Ecto neural progenitor cell (in vitro differentiated cells): ENCODE measurements at places on chromosomes 4 and X.

DNA sequence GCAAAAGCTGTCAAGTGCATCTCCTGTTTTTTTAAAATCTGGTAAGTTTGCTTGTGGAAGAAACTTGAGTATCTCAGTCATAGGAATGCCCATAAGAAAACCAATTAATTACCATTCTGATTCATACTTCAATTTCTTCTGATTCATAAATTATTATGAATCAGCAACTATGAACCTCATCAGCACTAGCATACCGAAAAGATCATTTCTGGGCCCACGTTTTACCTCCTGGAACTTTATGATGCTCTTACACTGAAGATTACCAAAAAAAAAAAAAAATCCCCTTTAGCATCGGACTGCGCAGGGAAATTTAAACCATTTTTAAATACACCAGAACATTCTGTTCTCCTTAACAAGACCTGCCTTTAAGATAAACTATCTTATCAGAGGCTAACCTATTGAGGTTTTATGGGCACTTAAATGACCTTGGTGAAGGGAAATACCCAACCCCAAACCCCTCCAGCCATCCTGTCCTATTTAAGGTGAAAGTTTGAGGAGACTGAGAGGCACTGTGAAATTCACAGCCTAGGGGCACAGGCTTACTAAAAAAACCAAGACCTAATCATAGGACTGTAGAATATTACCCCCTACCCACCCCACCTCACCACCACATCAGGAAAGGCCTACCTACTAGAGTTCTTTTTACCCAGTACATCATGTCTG is 38.2 kb upstream of the ABCG2 start:
- DNase-seq, result no peak

DNA sequence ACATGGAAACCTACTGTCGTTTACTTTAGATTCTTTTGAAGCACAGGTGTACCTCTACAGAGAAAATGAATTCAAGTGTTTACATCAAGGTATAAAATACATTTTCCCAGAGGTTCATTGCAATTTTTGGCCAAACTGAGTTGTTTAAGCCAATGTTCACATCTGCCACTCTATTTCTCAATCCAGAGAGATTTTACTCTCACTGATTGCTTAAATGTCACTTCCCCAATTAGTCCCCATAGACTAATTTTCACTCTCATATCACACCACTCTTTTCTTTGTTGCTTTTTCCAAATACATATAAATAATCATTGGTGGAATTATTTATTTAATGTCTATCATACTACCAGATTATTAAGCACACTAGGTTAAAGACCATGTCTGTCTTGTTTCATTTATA is 271.8 kb downstream of the PPP3CA start:
- DNase-seq, result no peak

GRCh38 chrX:111103246-111103645 is 7.3 kb downstream of the PAK3 start:
- no peak for DNase-seq

GRCh38 chr4:189773909-189774308 is 166.8 kb upstream of the FRG1 start:
- DNase-seq, result no peak

DNA sequence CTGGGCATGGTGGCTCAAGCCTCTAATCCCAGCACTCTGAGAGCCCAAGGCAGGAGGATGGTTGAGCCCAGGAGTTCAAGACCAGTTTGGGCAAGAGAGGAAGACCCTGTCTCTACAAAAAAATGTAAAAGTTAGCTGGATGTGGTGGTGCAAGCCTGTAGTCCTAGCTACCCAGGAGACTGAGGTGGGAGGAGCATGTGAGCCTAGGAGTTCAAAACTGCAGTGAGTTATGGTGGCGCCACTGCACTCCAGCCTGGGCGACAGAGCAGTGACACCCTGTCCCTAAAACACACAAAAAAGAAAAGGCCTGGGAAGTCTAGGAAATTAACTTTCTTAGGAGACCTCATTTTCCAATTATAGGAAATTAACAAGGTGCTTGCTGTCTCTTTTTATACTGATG is 76.8 kb downstream of the JAKMIP1 start:
- DNase-seq, result peak; percentile 36

- DNase-seq, result no peak
Observed at GRCh38 chr4:61984260-61984909, 784.3 kb downstream of the ADGRL3 start.

- DNase-seq, result no peak
Observed at GRCh38 chr4:88919056-88919455, 137.9 kb downstream of the FAM13A start.

- no peak for DNase-seq
Observed at GRCh38 chrX:131187206-131187605, 101.9 kb downstream of the IGSF1 start.

- DNase-seq, result no peak
Observed at GRCh38 chr4:142817442-142817841, 28.7 kb downstream of the INPP4B start.

- DNase-seq, result no peak
Observed at GRCh38 chrX:112967903-112968302, 127.3 kb upstream of the AMOT start.

- no peak for DNase-seq
Observed at GRCh38 chrX:70026851-70027200, 22.9 kb downstream of the AWAT2 start.

DNA sequence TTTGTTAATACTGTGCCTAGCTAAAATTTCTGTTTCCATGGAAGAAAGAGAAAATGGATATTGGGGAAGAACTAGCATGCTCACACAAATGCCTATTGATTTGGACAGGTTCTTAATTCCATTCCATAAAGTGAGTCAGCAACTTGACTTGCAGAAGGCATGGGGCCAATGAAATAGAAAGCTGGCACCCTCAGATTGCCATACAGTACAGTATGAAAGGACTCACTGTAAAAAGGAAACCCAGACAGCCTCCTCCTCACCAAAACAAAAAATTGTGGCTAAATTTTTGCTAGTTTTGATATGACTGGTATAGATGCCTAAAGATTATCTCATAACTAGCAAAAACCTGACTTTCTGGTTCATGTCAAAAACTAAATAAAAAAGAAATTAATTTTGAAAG is 11.2 kb upstream of the TAB3 start:
- DNase-seq, result no peak

GRCh38 chr4:179372242-179372641 is 1930.0 kb upstream of the AGA start:
- no peak for DNase-seq

- no peak for DNase-seq
Observed at GRCh38 chr4:40886931-40887763, 137.4 kb downstream of the NSUN7 start.

DNA sequence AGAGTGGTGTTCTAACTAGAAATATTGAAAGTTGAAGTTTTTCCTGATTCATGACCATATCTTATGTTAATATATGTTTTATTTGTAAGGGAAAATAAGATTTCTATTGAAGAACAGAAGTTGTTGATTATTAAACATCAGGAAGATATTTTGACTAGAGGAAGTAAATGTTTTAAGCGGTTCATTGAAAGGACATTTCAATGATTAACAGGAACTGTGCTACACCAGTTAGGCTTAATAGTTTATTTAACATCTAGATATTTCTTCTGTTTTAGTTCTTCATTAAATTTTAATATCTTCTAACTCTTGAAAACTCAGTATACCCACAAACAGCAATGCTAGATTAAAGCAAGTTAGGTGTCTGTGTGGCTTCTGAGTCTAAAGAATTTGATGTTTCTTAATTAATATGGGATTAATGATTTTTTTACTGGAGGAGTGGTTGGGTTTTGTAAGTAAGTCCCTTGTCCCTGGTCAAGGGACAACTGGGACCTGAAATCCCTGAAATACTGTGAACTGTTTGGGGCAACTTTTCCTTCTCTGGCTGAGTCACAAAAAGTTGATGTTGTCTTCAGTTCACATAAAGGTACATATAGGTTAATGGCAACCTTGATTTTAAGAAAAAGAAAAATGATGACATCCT is 42.9 kb upstream of the CYP4V2 start:
- peak; percentile 14 for DNase-seq

DNA sequence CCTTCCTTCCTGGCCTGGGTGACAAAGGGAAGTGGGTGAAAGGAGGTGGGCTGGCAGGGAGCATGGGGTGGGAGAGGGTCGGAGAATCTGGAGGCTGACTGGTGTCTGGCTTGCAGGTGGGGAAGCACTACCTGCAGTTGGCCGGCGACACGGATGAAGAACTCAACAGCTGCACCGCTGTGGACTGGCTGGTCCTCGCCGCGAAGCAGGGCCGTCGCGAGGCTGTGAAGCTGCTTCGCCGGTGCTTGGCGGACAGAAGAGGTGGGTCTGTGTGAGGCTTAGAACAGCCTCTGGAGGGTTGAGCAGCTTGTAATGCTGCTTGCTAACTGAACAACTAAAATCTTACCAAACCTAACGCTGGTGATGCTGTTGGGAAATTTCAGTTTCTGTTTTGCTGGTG is 19.2 kb downstream of the WFS1 start:
- DNase-seq, result no peak

- no peak for DNase-seq
Observed at GRCh38 chrX:40056420-40056819, 41.3 kb downstream of the BCOR start.

DNA sequence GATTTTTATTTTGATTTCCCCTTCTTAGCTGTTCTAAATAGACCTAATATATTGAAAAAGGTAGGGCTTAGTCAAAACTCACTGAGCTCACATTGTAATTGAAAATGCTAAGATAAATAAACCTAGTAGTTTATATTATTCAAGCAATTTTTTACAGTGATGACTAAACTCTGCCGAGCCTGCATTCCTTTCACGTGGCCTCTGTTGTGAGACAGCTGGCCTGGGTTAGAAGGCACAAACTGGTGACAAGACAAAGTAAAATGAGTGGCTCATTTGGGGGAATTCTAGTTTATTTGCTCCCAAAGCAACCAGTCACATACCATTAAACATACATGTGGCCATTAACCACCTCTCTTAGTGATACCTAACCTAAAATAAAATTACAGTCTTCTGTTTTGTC is 169.4 kb upstream of the TEX13C start:
- DNase-seq, result no peak

DNA sequence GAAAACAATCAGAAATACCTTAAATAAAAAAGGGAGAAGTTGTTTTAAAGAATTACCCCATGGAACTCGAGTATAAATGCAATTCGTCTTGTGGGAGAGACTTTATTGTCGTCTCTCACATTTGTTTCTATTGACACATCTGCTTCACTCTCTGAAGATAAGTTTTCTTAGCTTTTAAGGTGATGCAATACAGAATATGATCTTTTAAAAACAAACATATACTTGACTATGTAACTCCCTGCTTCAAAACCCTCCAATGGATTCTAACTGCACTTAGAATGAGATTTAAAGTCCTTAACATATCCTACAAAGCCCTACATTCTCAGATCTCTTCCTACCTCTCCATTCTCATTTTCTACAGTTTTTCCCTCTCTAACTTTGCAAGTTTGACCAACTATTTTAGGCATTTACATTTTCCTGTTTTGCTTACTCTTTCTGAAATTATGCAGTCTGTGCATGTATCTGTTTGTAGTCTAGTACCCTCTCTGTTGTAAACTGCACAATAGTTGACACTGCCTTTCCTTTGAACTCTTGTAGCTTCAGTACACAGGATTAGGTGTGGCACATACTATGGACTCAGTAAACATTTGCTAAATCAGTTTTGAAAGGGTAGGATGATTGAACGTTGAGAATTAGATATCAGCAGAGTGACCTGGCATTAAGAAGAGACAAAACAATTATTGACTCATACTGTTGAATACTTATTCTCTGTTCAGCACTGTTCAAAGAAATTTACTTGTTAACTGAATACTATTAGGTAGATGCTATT is 59.8 kb downstream of the AGTR2 start:
- DNase-seq, result no peak

DNA sequence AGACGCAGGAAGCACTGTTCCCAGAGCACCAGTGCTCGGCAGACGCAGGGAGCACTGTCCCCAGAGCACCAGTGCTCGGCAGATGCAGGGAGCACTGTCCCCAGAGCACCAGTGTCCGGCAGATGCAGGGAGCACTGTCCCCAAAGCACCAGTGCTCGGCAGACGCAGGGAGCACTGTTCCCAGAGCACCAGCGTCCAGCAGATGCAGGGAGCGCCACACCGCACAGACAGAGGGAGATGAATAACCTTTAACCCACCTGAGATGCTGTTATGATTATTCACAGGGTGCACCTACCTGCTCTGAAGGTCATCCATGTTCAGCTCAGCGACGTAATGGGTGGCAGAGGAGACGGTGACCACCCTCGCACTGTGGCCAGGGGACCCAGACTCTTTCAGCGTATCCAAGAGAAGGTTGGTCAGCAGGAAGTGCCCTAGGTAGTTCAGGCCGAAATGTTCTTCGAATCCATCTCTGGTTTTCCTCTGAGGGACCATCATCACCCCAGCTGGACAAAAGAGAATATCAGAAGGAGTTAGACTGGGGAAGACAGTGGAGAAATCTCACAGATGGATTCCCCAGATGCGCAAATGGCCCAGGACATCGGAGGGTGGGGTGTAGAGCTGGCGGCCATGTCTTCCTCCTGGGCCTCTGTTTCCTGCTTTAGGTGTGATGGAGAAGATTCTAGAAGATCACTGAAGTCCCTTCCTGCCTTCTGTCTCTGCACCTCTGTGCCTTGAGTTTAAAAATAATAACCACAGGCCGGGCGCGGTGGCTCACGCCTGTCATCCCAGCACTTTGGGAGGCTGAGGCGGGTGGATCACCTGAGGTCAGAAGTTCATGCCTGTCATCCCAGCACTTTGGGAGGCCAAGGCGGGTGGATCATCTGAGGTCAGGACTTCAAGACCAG is 234.1 kb downstream of the DHRSX start:
- DNase-seq, result no peak

GRCh38 chrX:10356979-10357378 is 200.2 kb downstream of the CLCN4 start:
- no peak for DNase-seq

- no peak for DNase-seq
Observed at GRCh38 chr4:174135530-174135929, 147.9 kb downstream of the FBXO8 start.

DNA sequence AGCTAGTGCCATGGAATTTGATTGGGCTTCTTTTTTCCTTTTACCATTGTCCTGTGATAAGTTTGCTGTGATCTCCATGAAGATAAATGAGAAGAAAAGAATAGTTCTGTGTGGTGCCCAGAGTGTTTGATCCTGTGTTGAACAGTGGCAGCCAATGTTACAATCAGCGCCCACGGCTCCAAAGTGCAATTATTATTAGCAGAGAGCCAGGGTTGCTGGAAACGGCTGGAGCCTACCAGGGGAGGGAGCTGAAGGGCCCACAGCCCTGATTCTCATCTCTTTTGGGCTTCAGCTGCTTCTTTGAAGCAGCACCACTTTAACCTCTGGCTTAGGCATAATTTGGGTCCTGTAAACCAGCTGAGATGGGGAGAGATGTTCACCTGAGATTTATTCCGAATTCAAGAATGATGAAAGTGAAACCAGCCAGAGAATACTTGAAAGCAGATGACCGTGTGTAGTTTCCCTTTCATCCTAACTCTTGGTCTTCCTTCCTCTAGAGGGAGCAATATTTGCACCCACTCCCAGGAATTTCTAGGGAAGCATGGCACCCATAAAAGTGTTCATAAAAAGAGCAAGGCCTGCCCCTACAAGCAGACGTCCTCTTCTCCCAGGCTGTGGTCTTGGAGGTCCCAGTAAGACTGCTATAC is 298.3 kb downstream of the EVC2 start:
- DNase-seq, result no peak
